NCI-H460 (cell line): ENCODE measurements at places on chromosomes 16 and 17. TPM values are rescaled to one million over a fixed set of nuclear protein-coding genes. Genes with fewer than 3 reads are reported as not detected.

DNA sequence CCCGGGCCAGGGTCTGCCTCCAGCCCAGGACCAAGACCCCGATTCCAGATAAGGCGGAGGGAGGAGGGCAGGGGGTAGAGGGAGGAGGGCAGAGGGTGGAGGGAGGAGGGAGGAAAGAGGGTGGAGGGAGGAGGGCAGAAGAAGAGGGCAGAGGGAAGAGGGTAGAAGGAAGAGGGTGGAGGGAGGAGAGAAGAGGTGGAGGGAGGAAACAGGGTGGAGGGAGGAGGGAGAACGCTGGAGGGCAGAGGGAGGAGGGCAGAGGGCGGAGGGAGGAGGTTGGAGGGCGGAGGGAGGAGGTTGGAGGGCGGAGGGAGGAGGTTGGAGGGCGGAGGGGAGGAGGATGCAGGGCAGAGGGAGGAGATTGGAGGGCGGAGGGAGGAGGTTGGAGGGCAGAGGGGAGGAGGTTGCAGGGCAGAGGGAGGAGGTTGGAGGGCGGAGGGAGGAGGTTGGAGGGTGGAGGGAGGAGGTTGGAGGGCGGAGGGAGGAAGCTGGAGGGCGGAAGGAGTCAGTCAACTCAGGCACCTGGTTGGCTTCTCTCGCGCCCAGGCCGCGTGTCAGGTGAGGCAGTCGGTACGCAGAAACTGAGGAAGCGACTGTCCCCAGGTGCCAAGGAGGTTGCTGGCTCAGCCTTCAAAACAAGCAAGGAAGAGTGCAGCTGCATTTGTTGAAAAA, 65.2 kb downstream of the KLHDC4 start:
- no peak for DNase-seq

Gene KRTAP2-3
- total RNA-seq, result not detected in 2 replicates

Gene PRSS8
- not detected in 2 replicates for total RNA-seq

- peak; percentile 86 for DNase-seq
Observed at GRCh38 chr17:56699186-56699894, 105.8 kb downstream of the NOG start.

GRCh38 chr16:3073448-3073847, 8.0 kb downstream of the IL32 start:
- DNase-seq, result no peak

GRCh38 chr16:81521141-81521626, 76.6 kb downstream of the CMIP start:
- no peak for DNase-seq

GRCh38 chr16:89159850-89160354, 11.6 kb upstream of the CDH15 start:
- DNase-seq, result no peak

DNA sequence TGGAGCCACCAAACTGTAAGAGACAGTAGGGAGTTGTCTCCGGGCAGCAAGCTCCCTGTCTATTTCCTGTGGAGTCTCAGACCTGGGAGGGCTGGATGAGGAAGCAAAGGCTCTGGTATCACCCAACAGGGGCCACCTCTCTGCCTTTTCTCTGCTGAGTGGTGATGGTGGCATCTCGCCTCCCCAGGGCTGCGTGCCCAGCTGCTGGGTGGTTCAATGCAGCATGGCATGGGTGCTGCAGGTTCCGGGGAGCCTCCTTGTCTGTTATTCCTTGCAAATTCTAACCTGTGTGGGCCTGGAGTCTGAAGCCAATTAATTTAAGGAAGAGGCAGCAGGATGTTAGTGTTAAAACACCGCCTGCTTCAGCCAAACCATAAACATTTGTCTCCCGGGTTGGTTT, 78.2 kb downstream of the CCDC182 start:
- no peak for DNase-seq
